ENCODE measurements at places on chromosomes 2 and 18.

GRCh38 chr2:64595397-64596176 lies 58.1 kb downstream of the SERTAD2 start:
- no peak for DNase-seq

GRCh38 chr2:16038621-16039020 lies 98.3 kb downstream of the MYCN start:
- DNase-seq: no peak

GRCh38 chr2:30763151-30763660 lies 44.0 kb downstream of the CAPN13 start:
- no peak for DNase-seq

DNA sequence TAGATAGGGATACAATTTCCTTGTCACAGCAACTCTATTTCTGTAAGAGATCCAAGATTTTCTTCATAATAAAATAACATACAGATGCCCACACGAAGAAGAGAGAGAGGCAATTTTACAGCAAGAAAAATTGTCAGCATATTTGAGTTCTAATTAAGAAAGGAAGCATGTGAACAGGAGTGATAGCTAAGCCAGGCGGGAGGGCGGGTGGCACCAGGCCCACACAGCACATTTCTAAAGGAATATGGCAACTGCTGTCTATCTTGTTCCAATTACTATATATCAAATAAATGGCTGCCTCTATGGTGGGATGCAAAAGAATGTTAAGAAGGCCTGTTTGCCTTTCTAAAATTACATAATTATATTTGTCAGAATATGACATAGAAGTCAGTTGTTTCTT lies 248.3 kb upstream of the DOK6 start:
- DNase-seq: no peak

DNA sequence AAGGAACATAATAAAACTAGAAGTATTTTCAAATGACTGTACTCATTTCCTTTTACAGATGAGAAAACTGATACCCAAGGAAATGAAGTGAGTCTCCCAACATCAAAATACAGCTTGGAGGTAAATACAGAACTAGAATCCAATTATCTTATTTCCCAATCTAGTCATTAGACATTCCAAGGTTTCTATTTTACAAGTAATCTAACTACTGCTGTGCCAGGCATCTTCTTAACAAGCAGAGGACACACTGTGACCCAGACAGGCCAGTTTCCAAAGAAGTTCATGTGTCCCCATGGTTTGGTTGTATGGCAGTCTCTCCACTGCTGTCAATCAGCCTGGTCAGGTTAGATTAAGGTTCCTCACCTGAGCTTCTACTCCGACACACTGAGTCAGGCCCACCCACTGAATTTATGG lies 143.5 kb downstream of the THADA start:
- no peak for DNase-seq

DNA sequence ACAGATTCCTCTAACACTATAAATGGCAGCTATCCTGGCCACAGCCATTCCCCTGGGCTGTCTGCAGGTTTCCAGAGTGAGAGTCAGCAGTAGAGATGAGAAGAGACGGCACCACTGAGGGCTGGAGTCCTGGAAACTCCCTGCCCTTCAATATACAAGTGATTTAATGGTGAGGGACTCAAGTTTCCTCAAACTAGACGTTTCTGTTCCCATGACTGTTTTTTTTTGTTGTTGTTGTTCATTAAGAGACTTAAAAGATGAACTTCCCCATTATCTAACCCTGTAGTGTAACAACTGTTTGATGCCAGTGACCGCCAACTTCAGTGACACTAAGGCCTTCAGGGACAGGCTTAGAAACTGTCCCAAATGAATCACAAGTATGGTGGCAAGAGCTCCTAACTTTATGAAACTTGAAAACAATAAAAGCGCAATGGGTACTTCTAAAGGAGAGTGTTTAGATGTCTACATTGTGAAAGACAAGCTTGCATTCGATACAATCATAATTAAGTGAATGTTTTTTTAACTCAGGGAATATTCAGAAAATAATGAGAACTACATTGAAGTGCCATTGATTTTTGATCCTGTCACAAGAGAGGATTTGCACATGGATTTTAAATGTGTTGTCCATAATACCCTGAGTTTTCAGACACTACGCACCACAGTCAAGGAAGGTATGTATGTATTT lies 34.0 kb downstream of the IL1R2 start:
- DNase-seq: no peak

DNA sequence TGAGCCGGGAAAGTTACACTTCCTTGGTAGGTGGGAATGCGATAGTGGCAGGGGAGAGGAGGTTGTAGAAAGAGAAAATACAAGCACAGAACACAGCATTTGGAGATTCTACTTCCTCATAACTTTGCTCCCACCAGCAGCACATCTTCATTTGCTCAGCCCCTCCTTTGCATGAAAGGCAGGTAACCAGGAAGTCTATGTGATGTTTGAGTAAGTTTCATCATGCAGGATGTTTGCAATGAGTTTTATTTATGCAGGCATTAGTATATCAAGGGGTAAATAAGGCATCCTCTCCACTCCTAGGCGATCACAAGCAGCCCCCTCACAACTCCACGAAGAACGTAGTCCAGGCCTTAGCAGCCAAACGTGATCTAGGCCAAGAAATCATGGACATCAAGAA lies 5.0 kb downstream of the RNF152 start:
- no peak for DNase-seq

GRCh38 chr18:37538526-37539205 lies 26.9 kb downstream of the CELF4 start:
- DNase-seq: no peak

GRCh38 chr2:210768329-210768910 lies 212.0 kb downstream of the CPS1 start:
- DNase-seq: no peak

GRCh38 chr2:240155048-240155744 lies 14.7 kb upstream of the OTOS start:
- DNase-seq: no peak

- no peak for DNase-seq
Observed at GRCh38 chr2:111930875-111931274, 32.5 kb downstream of the MERTK start.

GRCh38 chr2:96679848-96680247 lies 37.3 kb downstream of the FER1L5 start:
- DNase-seq: no peak

- DNase-seq: no peak
Observed at GRCh38 chr2:46198966-46199365, 98.2 kb upstream of the EPAS1 start.
